ENCODE measurements at places on chromosomes 2 and 18. TPM values are rescaled to one million over a fixed set of nuclear protein-coding genes. Genes with fewer than 3 reads are reported as not detected.

DNA sequence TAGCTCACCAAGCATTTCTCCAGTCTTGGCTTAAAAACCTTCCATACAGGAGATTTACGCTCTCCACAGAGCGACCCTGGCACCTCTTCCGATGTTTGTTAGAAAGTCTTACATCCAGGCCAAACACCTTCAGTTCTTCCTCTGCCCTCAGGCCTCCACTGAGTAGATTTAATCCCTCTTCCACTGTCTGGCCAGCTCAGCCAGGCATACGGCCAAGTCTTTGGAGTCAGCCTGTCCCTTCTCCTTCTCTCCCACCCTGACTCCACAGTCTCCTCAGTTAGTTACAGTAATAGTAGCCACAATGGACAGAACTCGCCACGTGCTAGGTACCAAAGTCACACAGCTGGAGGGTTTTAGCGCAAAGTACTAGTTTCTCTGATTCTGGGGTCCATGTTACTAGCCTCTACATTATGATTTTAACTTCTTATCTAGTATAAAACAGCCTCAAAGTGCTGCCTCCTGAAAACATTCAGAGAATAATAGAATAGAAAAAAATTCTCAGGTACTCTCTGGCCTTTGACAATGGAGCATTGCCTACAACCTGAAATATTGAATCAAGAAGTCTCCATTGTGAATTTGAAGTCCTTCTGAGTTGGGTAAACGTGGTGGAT lies 39.5 kb downstream of the THNSL2 start:
- no peak for DNase-seq

GRCh38 chr2:36455788-36456187 lies 100.2 kb downstream of the CRIM1 start:
- DNase-seq = no peak

The CD8B2 gene
- 0.13 TPM for total RNA-seq

The MYCN gene
- 0.64 TPM for total RNA-seq

Measured in lower leg skin (tissue), 4 donors.